ENCODE measurements at places on chromosomes 2 and 18.
A peak's percentile ranks its signal among the peaks of the same experiment; 100 is the strongest.

DNA sequence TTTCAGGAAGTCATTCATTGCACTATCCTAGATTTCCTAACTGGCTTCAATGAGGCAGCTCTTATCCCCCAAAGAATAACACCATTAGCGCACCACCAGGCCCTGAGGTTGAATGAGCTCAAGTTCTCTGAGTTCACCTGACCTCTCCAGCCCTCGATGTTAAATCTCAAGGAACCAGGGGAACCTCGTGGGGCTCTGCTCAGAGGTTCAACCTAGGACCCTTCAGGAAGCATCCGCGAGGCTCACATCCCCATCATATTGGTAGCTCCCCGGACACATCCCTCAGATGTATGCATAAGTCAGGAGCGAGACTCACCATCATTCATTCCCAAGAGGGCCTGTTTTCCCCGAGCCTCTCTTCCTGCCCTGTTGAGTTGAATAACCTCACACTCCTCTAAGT lies 145.6 kb upstream of the KLHL29 start:
- no peak for DNase-seq

DNA sequence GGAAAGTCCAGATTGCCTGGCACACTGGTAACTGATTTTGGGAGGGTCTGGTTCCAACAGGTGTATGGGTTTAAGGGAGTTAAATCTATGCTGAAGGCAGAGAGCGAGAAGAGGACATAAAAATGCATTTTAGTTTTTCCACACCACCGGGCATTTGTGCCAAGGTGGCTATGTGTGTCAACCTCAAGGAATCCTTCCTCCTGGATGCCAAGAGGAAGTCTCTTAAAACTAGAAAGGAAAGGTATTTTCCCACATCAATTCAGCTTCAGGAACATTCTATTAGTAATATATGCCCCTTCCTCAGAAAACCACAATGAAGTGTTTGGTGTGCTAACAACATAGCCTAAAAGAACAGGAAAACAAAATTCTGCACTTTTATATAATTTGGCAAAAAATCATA lies 5.4 kb upstream of the GAREM1 start:
- DNase-seq = no peak

GRCh38 chr2:98505971-98506664 lies 61.5 kb downstream of the INPP4A start:
- DNase-seq = no peak

DNA sequence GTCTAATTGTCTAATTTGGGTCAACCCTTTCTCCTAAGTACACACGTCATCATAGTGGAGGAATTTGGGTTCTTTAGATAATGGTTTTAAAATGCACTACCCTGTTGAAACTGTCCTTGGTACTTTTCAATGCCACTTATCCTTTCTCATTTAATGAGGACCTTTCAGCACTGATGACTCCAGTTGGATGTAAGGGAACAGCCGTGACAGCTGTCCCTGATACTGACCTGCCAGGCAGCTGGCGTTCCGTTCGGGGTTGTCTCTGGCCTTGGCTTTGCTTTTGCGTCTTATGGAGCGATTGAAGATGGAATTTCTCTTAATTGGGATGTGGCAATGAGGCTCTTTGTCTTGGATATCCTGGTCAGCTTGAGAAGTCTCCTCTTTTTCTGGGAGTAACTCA lies 38.7 kb downstream of the NGEF start:
- no peak for DNase-seq

- no peak for DNase-seq
Observed at GRCh38 chr2:221555494-221555846, 16.6 kb downstream of the EPHA4 start.

DNA sequence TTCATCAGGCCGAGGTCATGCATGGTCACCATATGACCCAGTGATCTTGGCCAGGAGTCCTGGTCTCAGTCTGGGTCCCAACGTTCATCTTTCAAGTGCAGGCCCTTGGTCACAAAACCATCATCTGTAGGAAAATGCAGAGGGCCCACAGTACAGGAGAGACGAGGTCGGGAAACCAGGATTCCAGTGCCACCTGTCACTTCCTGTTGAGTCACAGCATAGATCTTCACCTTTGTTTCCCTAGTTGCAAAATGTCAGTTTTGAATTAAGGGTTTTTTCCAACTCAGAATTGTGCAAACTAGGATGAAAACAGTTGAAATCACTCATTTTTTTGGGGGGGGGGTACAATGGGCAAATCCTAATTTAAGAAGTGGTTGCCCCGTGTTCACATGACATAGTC lies 162.2 kb downstream of the INSIG2 start:
- no peak for DNase-seq

DNA sequence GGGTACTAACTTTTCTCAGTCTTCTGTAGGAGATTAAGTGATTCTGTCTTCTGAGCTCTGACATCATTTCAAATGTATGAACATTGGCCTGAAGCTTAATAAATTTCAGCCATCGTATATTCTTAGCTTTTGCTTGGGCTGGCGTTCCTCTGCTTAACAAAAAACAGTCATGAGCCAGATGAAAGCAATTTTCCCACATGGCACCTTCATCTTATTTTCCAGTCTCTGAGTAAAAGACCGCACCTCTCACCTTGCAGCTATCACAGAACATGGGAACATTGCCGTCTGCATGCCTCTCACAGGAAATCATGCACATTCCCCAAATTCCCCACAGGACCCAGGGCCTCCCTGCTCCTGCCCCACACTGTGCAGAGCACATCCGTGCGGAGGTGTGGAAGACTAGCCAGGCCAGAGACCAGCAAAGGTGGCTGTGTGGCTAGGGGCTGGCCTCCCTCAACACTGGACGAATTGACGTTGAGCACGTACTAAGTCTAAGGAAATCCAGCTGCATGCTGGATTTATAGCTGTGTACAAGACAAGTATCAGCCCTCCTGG lies 531.8 kb upstream of the ID2 start:
- DNase-seq = no peak

- no peak for DNase-seq
Observed at GRCh38 chr2:229798446-229799155, 84.2 kb upstream of the DNER start.

DNA sequence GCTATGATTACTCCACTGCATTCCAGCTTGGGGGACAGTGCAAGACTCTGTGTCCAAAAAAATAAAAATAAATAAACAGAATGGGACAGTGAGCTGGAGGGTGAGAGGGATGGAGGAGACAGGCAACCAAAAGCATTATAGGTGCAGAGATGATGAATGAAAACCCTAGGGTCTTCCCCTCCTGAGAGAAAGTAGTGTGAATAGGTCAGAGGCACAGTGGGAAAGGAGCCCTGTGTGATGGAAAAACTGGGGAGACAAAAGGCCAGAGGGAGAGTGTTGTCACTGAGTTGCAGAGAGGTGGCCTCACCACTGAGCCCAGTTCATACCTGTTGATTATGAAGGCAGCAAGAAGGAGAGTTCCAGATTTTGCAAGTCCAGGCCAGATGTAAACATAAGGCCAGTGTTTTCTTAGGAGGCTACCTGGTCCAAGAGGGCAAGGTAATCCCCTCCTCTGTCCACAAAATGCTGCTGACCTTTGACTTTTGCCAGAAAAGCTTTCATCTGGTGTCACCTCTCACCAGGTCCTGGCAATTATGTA lies 17.6 kb upstream of the AGFG1 start:
- no peak for DNase-seq

DNA sequence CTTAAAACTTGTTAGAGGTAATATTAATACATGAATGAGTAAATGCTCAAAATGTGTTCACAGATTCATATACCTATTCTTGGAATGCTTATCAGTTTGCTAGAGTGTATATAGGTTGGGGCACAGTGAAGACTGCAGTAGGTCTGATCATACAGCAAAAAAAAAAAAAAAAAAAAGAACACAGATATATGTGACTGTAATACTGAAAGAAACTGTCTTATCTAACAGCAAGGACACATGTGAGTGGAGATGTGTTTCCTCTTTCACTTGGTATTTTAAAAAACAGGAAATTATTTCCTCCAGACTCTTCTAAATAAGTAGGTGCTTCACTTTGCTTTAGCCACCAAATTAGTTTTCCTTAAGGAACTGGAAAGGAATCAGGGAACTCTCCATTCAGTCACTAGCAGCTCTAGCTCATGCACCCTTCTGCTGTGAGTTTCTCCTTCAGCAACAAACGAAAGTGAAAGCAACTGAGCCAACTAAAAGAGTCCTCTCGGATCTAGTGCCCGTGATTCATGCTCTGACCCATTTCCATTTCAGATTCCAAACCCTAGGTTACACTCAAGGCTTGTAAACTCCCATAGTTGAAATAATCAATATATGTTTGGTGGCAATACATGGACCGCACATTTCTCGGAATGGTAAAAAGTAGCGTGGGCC lies 98.5 kb downstream of the DSEL start:
- peak; percentile 46 for DNase-seq

DNA sequence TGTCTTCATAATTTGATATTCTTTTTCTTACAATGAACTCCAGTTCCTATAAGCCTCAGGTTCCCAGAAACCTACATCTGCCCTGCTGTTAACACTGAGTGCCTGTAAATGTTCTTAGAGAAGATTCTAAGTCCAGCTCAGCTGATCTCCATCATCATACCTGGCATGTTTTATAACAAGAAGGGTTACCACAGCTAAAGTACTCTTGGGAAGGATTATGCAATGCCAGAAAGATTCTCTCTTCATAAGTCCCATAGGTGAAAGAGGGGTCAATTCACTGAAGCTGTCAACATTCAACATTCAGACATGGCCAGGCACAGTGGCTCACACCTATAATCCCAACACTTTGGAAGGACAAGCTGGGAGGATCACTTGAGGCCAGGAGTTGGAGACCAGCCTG lies 31.3 kb upstream of the PTPN4 start:
- no peak for DNase-seq

- peak; percentile 53 for DNase-seq
Observed at GRCh38 chr2:2913601-2914120, 464.0 kb downstream of the EIPR1 start.

- peak; percentile 62 for DNase-seq
Observed at GRCh38 chr2:121596221-121597080, 52.8 kb downstream of the CLASP1 start.

- no peak for DNase-seq
Observed at GRCh38 chr2:47892338-47892730, 14.0 kb downstream of the FBXO11 start.

- DNase-seq = peak; percentile 44
Observed at GRCh38 chr2:232890536-232890895, 20.5 kb downstream of the SNORC start.

DNA sequence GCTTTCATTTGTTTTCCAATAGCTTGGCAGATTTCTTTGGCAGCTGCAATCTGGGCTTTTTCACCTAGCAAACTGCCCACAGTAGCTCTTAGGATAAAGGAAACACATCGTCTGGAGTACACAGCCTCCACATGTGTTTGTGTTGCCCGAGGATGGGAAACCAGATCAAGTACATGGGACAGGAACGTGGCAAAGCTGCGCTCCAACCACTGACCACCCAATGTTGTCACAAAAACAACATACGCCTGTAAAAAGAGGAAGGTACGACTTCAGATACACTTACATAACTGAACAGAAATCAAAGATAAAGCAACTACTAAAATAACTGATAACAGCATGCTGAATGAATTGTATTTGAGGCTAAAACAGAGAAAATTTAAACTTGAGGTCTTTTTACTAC lies 15.5 kb downstream of the HEATR5B start:
- DNase-seq = no peak

- DNase-seq = peak; percentile 60
Observed at GRCh38 chr18:59917422-59917821, 17.6 kb downstream of the PMAIP1 start.

GRCh38 chr2:224009605-224010315 lies 29.3 kb downstream of the SERPINE2 start:
- no peak for DNase-seq

GRCh38 chr2:27249891-27250651 lies 12.8 kb downstream of the SLC30A3 start:
- DNase-seq = peak; percentile 60

DNA sequence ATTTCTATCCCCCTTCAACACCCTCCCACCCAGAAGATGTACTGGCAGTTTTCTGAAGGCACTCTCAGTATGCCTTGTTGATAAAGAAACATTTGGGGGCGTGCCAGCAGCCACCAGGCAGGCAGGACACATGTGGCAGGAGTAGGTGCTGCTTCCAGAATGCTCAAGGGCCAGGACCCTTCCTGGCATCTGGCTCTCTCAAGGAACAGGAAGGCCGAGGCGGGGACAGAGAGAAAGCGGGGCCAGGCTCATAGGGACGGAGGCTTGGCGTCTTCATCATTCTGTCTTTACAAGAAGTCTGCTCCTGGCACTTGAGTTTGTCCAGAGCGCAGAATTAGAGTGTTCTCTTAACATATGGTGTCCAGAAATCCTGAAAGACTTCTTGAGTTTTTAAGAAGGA lies 121.6 kb downstream of the FAM210A start:
- DNase-seq = no peak

DNA sequence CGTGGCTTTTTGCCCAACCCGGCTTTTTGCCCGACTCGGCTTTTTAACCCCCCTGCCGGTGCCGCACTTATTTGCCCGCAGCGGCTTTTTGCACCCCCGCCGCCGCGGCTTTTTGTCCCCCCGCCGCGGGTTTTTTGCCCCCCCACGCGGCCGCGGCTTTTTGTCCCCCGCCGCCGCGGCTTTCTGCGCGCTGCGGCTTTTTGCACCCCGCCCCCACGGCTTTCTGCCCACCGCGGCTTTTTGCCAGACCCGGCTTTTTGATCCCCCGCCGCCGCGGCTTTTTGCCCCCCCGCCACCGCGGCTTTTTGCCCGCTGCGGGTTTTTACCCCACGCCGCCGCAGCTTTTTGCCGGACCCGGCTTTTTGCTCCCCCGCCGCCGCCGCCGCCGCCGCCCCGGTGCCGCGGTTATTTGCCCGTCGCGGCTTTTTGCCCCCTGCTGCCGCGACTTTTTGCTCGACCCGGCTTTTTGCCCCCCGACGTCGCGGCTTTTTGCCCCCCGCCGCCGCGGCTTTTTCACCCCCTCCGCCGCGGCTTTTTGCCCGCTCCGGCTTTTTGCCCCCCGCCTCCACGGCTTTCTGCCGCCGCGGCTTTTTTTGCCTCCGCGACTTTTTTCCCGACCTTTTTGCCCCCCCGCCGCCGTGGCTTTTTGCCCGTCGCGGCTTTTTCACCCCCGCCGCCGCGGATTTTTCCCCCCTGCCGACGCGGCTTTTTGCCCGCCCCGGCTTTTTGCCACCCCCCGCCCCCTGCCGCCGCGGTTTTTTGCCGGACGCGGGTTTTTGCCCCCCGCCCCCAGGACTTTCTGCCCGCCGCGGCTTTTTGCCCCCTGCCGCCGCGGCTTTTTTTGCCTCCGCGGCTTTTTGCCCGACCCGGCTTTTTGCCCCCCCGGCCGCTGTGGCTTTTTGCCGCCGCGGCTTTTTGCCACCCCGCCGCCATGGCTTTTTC lies 2786.5 kb downstream of the RPIA start:
- peak; percentile 91 for DNase-seq

DNA sequence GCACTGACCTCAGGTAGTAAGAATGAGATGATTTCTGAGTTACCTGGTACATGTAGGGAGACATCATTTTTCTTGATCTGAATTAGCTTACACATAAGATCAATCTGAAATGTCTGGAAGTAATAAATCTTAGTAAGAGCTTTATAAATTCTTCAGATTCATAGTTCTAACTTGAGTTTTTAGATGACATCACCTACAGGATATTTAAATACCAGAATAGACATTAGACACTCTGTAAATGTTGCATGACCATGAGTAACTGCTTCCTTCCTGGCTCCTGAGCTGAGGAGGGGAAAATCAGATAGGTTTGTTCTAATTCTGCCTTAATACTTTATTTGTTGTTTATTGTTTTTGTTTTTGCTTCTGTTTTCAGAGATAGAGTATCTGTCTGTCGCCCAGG lies 181.8 kb downstream of the PHLPP1 start:
- no peak for DNase-seq

GRCh38 chr18:5398269-5398668 lies 102.7 kb upstream of the ZBTB14 start:
- DNase-seq = no peak
